CD4-positive, alpha-beta T cell treated with Interleukin-1 beta for 1 hour (primary cell): ENCODE measurements at places on chromosomes 4 and X.

- no peak for DNase-seq
These were observed 50.6 kb downstream of the NHS start for GRCh38 chrX:17425551-17425950.

DNA sequence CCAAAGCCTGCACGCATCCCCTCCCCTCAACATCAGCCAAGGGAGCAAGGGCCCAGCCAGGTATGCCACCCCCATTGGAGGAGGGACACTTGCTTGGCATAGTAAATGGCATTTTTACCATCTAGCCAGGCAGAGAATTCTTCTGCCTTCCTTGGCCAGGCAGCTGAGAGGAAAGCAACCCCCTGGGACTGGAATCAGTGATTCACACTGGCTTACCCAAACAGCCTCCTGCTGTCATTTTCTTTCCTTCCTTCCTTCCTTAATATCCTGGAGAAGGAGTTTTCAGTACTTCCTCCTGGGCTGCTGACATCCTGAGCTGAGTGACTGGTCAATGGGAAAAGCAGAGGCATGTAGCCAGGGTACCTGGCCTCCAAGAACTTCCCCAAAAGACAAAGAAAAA, 28.6 kb upstream of the KIAA1210 start:
- DNase-seq = no peak

- no peak for DNase-seq
These were observed 615.4 kb upstream of the SMIM31 start for GRCh38 chr4:164138521-164138920.

- DNase-seq = no peak
These were observed 49.4 kb downstream of the TENM3 start for GRCh38 chr4:182292612-182293011.

- no peak for DNase-seq
These were observed 121.2 kb upstream of the PDLIM3 start for GRCh38 chr4:185656467-185656931.

- DNase-seq = peak; percentile 28
These were observed 3.6 kb downstream of the MID1IP1 start for GRCh38 chrX:38804682-38805431.

DNA sequence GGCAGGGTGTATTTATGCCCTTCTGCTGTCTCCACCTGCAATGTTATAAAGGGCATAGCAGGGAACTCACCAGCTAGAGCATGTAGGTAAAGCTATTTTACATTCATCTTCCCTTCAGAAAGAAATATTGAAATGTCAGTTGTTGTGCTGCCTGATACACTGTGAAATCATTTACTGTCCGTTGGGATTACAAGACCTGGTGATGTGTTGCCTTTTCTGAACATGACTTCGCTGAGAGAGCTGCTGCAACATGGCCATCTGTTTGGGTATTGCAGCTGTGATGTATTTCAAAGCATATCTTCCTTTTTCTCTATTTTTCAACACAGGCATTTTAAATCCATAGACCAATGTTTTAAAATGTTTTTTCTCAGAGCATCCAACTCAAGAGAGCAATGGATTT, 644.1 kb upstream of the GNPDA2 start:
- no peak for DNase-seq

DNA sequence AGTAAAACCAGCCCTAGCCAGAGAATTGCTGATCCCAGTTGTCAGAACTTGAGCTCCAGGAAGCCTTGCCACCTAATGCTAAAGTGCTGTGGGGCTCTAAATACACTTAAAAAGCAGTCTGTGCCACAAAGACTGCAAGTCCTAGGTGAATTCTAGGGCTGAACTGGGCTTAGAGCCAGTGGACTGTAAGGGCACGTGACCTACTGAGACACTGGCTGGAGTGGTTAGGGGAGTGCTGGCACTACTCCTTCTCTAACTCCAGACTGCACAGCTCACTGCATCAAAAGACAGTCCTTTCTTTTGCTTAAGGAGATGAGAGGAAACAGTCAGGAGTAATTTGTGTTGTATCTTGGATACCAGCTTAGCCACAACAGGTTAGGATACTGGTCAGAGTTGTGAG, 1240.2 kb downstream of the FAM133A start:
- DNase-seq = no peak

DNA sequence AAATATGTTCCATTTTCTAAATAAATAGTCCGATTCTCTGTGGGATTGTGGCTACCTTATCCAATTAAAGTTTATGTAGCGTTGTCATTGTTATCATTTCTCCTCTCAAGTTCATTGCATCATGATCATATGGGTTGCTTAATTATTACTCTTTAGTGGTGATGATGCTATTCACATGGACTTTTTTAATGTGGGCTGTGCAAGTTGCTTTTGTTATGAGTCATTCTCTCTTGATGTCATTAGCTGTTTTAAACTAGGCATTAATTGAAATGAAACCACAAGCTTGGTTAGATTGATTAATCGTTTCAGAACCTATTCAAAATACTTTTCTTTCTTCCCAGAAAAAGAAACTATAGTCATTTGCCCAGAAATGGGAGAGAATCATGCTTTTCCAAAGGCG, 38.2 kb downstream of the NHS start:
- DNase-seq = no peak

GRCh38 chr4:184814686-184815045, 11.1 kb downstream of the ACSL1 start:
- no peak for DNase-seq

GRCh38 chr4:56783986-56784385, 37.5 kb downstream of the SPINK2 start:
- DNase-seq = no peak

GRCh38 chrX:15395789-15396188, 11.6 kb upstream of the VEGFD start:
- no peak for DNase-seq

GRCh38 chr4:6157926-6158325, 42.4 kb downstream of the JAKMIP1 start:
- no peak for DNase-seq

DNA sequence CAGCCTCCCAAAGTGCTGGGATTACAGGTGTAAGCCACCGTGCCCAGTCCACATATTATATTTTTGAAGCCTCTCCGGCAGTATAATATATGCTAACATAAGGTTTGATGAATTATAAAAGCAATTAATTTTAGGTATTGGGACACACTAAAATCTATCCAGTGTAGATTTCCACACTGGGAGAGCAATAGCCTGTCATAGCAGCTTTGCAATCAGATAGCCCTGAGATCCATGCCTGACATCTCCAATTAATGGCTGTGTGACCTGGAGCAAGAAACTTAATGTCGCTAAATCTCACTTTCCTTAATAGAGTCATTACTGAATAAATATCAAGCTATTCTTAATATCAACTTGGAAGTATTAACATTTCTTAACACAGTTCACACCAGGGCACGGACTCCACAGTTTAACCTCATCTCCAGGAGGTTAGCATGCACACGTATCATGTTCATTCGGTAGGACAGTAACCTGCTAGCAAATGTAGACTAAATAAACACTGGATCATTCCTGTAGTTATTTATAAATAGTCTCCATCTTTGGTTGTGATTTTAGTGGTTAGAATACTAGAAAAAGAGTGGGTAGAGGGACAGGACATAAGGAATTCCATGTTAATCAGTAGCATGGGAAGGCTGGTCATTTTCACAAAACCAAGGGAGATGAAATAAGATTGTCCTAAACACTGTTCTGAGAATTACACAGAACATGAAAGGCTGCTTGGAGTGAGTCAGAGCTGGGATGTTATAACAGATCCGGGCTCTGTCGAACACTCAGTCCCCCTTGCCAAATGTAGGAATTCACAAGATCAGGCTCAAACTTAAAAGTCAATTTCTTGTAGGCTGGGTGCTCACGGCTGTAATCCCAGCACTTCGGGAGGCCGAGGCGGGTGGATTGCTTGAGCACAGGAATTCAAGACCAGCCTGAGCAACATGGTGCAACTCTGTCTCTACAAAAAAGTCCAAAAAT, 254.7 kb downstream of the PALLD start:
- DNase-seq = no peak

GRCh38 chrX:37759878-37760418, 19.9 kb upstream of the CYBB start:
- DNase-seq = no peak

DNA sequence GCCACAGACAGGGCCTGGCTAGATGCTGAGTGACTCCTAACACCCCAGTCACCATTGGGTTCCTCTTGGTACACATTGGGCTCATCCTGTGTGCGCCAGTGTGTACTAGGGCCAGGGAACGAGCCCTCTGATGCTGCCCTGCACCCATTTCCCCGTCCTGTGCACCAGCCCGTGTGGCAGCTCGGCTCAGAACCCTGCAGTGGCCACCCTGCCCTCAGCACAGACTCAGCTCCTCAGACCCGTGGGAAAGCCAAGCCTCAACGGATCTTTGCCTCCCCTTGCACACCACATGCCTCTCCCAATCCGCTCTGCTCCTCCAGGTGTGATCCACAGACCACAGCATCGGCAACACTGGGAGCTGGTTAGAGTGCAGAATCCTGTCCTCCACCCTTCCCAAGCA, 38.6 kb downstream of the EVC start:
- DNase-seq = no peak

DNA sequence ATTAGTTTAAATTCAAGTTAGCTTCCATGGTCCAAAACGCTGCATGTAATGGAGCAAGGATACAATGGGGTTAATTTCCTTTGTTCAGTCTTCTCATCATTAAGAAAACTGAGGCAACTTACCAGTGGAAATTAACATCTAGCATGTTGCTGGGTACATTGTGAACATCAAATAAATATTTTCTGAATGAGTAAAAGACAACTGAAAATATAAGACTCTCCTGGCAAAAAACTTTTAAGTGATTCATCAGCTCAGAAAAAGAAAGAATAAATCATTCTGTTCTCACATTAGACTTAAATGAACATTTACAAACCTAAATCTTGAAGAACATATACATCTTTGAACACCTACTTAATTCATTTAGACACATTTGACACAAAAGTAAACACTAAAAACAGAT, 138.4 kb upstream of the ETNPPL start:
- no peak for DNase-seq

DNA sequence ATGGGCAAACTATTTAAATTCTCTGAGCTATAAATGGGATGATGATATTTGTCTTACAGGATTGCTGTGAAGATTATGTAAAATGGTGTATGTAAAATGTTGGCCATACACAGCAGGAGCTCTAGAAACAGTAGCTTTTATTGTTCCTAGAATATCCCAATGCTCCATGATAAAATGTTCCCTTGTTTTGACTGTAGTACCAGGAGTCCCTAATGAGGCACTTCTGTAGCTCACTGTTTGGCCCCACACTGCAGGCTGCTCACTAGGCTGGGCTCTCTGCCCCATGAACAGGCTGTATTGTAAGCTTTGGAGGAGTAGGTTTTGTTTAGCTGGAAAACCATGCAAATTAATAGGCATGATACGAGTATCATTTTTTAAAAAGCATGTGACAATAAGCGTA, 3.3 kb upstream of the FGA start:
- DNase-seq = no peak

- DNase-seq = no peak
These were observed 10.1 kb downstream of the SH3D19 start for GRCh38 chr4:151315212-151315886.

DNA sequence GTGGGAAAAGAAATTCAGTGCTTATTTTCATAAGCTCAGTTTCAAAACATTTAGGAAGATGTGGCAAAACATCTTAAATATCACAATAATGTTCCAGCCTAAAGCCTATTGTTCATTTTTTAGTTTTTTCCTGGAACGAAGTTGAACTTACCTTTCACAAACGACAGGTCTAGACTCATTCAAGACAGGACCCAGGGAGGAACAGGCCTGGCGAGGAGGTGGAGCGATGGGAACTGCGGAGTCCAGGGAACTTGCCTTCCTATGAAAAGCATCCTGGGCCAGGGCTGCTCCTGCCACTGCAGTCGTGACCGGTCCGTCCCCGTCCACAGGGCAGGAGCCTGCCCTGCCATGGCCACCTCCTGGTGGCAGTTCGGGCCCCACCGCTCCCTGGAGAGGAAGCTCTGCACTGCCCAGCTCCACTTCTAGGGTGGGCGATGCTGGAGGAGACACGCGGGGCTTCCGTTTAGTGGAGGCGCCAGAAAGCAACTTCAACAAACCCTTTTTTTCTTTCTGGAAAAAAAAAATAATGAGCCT, 96.7 kb upstream of the CBR4 start:
- no peak for DNase-seq

DNA sequence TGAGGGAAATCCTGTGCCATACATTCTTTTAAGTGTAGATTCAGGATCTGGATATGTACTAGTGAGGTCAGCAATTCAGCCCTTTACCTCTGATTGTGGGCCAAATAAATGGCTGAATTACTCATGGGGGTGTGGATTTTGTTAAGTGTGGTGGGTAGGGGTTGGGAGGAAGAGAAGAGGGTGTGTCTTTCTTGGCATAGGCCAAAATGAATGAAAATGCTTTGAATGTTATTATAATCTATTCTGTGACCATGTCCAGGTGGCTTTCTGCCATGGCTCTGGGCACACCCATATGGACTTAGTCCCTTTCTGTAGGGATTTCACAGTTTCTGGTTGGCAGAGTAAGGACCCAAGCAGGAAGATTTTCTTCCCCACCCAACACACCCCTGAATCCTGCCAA, 244.3 kb downstream of the CBR4 start:
- DNase-seq = no peak

DNA sequence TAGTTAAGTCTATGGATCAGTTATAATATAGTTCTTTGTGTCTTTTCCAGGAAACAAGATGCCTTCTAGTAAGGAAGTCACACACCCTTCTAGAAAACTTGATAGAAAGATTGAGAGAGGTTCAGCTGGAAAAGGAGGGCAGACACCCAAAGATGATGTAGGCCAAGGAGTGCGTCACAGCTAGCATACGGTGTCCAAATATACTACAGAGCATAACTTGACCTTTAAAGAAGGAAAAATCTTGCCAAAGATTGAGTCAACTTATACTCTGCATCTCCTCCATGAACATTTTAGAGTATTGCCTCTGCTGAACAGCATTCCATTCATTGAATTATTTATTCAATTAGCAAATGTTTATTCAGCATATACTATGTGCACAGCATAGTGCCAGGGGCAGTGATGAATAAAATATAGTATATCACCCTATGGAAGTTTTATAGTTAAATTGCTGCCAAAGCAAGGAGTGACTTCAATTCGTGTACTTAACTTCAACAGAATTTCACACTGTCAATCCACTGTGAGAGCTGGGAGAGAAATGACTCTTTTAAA, 51.9 kb upstream of the SLC6A14 start:
- no peak for DNase-seq

DNA sequence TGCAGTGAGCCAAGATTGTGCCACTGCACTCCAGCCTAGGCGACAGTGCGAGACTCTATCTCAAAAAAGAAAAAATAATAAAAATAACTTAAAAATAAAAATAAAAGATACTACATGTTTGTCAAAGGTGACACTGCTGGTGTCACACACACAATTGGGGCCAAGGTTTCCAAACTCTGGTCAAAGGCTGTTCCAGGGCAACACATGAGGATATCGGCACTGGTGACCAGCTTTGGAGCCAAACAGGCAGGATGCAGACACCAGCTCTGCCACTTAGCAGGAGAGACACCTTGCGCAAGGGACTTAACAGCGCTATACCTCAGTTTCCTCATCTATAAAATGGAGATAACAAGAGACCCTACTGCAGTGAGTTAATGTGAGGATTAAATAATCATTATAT, 52.3 kb downstream of the CD99L2 start:
- DNase-seq = no peak

DNA sequence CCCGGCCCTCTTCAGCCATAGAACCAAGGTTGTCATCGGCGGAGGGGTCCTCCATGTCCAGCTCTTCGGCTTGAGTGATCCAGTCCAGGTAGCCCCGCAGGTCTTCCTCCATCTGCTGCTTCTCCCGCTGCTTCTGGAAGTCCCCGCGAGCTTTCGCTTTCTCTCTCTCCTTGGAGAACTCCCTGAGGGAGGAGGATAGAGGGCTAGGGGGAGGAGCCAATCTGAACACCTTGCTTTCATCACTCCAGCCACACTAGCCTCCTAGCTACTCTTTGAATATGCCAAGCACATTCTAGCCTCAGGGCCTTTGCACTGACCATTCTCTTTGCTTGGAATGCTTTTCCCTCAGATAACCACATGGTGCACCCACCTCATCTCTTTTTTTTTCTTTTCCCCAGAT, 6.2 kb downstream of the CACNA1F start:
- no peak for DNase-seq
